Right renal pelvis (tissue), 4 donors: ENCODE measurements at places on chromosomes 12 and 14.

- peak; percentile 98 for DNase-seq
These were observed at the start of the genes RNFT2 and SPRING1 for GRCh38 chr12:116737774-116738657. RNFT2 (plus strand) TSS chr12:116738315; CDS start chr12:116740498, 2,183 bp downstream. SPRING1 (minus strand) TSS chr12:116738069; CDS start chr12:116737900, 169 bp downstream.

- DNase-seq: no peak
These were observed 14.6 kb downstream of the RAPGEF3 start for GRCh38 chr12:47744005-47744651.

- no peak for DNase-seq
These were observed 2.0 kb downstream of the PELI2 start for GRCh38 chr14:56120091-56120691.

- no peak for DNase-seq
These were observed 53.1 kb downstream of the SYNE3 start for GRCh38 chr14:95463171-95463901.

GRCh38 chr12:75738486-75738885 lies 227.1 kb upstream of the KRR1 start:
- no peak for DNase-seq

DNA sequence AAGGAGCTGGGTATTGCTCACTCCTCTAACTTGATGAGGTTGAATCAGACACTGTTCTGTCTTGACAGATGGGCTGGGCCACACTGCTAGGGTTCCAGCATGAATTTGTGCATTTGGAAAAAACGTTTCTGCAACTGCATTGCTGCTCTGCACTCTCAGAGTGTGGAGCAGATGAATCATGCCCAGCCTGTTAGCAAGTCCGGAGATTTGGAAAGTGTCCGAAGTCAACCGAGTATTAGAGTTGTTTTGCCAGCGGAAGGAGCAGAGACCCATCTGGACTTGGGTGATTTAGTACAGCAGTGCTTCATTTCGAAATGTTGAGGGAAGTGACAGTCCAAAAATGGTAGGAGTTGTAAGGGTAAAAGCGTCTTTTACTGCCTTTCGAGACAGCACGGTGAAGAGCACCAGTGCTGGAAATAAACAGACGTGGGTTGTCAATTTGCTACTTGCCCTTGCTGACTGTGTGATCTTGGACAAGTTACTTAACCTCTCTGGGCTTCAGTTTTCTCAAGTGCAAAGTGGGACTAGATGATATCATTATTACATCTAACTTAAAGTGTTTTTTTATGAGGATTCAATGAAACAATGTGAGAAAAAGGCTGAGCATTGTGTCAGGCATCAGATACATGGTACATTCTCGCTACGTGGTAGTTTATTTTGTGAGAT lies 139.5 kb downstream of the CHST11 start:
- DNase-seq: no peak

GRCh38 chr14:104290756-104291122 lies 152.4 kb downstream of the KIF26A start:
- no peak for DNase-seq

GRCh38 chr14:75339059-75339458 lies 60.4 kb downstream of the FOS start:
- no peak for DNase-seq
